ENCODE measurements at places on chromosomes 4 and X. TPM values are rescaled to one million over a fixed set of nuclear protein-coding genes. Genes with fewer than 3 reads are reported as not detected.

- H3K4me3 ChIP-seq, result no peak overlapping the region
- H3K27me3 ChIP-seq, result no peaks in the 10 kb centered on the region
- H3K4me1 ChIP-seq, result no peaks in the 10 kb centered on the region
- H3K27ac ChIP-seq, result no peak overlapping the region
- H3K36me3 ChIP-seq, result no peaks in the 10 kb centered on the region
Measured at GRCh38 chr4:14269824-14270223, 642.3 kb upstream of the BOD1L1 start.

DNA sequence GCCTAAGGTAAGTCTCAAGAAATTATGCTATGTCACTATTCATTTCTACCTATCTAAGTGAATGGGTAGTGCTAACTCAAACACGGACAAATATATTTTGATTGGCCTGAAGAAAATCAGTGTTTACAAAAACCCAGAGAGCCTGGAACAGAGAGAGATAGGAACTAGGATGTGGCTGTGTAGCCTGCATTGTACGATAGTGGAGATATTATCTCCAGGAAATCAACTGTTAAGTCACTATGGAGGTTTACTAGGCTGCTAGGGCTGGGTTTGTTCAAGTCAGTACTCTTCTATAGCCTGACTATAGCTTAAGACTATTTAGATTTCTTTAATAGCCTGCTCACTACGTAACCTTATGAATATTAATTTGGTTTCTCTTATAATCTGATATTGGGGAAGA is 127.9 kb downstream of the TACR3 start:
- no peaks in the 10 kb centered on the region for H3K36me3 ChIP-seq
- H3K4me1 ChIP-seq, result no peaks in the 10 kb centered on the region
- H3K27ac ChIP-seq, result no peak overlapping the region

DNA sequence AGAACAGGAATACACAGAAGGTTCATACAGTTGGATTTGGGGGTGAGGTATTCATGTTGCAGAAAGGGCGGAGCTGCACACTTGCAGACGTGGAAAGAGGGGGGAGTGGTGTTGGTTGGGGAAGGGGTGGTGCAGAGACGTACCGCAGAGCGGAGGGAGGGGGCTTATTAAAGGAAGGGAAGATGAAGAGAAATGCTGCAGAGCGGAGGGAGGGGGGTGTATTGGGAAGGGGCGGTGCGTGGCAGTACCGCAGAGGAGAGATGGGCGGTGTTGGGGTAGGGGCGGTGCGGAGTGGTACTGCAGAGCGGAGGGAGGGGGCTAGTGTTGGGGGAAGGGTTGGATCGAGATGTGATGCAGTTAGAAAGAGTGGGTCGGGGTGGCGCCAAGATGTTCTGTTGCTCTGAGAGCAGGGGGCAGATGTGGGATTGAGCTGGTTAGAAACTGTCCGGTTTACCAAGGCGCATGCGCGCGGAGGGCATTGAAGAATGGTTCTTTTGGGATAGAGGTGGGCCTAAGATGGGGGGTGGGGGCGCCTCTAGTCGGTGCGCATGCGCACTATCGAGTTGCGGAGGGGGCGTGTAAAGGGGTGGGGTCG is 900 bp downstream of the TRO start:
- peak; percentile 47 for DNase-seq
- H3K4me1 ChIP-seq, result no peaks in the 10 kb centered on the region
- H3K27ac ChIP-seq, result no peak overlapping the region
- no peaks in the 10 kb centered on the region for H3K27me3 ChIP-seq
- H3K4me3 ChIP-seq, result peak overlapping the region; percentile 24
- no peaks in the 10 kb centered on the region for H3K36me3 ChIP-seq

Gene SHOX
- 0.11 TPM for total RNA-seq

DNA sequence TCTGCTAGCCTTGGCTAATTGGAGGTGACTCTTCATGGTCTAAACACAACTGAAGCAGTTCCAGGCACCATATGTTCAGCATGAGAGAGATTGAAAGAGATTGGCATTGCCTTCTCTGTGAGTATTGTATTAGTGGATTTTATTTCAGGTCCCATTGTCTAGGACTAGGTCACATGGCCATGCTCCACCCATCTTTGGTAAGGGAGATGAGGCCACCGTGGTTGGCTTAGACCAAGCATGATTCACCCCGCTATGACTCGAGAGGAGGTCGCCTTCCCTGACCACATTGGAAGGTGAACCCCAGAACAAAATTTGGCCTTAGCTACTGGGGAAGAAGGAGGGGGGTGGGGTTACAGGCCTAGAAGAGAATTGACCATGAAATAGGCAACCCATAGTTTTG is 109.9 kb upstream of the BCOR start:
- no peak for DNase-seq
- H3K4me3 ChIP-seq, result no peak overlapping the region
- H3K4me1 ChIP-seq, result no peaks in the 10 kb centered on the region
- H3K36me3 ChIP-seq, result no peaks in the 10 kb centered on the region

Gene TCEAL1
- 11.2 TPM for total RNA-seq

- DNase-seq, result no peak
- H3K27me3 ChIP-seq, result no peaks in the 10 kb centered on the region
- H3K4me1 ChIP-seq, result no peaks in the 10 kb centered on the region
- H3K27ac ChIP-seq, result no peak overlapping the region
Measured at GRCh38 chrX:115214605-115215004, 19.3 kb downstream of the LRCH2 start.

Gene CTAG2
- not detected for total RNA-seq

GRCh38 chrX:31652650-31653049 is 580.8 kb upstream of the FTHL17 start:
- no peaks in the 10 kb centered on the region for H3K36me3 ChIP-seq
- H3K4me3 ChIP-seq, result no peak overlapping the region
- no peaks in the 10 kb centered on the region for H3K27me3 ChIP-seq
- no peak for DNase-seq
- no peak overlapping the region for H3K27ac ChIP-seq

DNA sequence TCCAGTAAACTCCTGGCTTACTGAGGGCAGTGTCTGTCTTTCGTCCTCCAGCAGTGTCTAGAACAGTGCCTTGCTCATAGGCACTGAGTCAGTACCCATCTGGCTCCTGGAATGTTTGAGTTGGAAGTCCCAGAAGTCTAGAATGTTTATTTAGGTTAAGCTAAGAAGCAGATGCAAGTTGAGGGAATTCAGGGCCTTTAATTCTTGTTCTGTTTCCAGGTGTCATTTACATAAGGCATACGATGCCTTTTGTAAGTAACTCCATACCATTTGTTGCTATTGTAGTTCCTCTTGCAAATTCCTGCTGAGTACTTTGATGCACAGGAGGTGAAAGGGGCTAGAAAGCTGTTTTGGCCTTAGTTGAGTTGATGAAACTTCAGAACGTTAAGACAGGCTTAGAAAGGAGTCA is 22.2 kb downstream of the ARHGAP10 start:
- no peak for DNase-seq
- no peaks in the 10 kb centered on the region for H3K4me1 ChIP-seq
- H3K27ac ChIP-seq, result no peak overlapping the region
- H3K27me3 ChIP-seq, result no peaks in the 10 kb centered on the region
- H3K36me3 ChIP-seq, result no peaks in the 10 kb centered on the region

GRCh38 chrX:8233091-8233490 is 62.0 kb upstream of the VCX2 start:
- DNase-seq, result no peak
- H3K4me3 ChIP-seq, result no peak overlapping the region
- no peaks in the 10 kb centered on the region for H3K36me3 ChIP-seq
- H3K27ac ChIP-seq, result no peak overlapping the region
- no peaks in the 10 kb centered on the region for H3K4me1 ChIP-seq
